ENCODE measurements at places on chromosomes 6 and 20.

DNA sequence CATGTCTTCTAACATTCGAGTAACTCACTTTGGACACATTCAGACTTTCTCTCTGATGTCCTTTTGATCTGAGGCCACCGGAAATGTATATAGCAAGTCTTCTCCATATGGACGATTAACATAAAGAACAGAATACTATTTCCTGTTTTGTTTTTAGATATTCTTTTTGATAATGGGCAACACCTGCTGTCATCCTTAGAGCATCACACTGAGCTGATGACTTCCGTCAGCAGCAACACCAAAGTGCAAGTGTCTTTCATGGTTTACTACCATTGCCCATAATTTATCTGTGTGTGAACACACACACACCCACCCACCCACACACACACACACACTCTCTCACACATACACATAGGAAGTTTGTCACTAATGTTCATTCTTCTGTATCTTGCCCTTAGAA is 112.7 kb upstream of the SIM1 start:
- no peak for DNase-seq

DNA sequence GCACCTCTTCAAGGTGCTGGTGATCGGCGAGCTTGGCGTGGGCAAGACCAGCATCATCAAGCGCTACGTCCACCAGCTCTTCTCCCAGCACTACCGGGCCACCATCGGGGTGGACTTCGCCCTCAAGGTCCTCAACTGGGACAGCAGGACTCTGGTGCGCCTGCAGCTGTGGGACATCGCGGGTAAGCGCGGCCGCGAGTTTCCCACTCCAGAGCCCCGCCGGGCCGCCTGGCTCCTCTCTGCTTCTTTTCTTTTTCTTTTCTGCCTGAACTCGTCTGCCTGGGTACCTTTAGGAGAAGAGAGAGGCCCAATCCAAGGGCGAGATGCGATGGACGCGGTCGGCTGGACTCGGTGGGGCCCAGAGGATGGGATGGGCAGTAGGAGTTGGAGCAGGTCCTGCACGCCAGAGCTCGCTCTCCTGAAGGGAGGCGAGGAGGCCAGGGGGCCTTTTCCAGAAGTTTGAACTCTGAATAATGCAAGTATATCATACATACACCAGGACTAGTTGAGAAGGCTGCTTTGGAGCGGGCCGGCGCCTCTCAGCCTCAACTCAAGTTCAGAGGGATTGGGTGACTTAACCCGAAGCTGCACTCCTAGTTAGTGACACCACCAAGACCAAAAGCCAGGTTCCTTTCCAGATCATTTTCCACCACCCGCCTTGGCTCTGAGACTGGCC is 445 bp downstream of the RAB32 start:
- DNase-seq, result peak; percentile 60

- DNase-seq, result no peak
Measured at GRCh38 chr6:126548300-126548699, 208.4 kb downstream of the CENPW start.

GRCh38 chr6:110674096-110674495 is 141.2 kb downstream of the CDK19 start:
- DNase-seq, result no peak

- DNase-seq, result no peak
Measured at GRCh38 chr20:46626758-46627157, 24.5 kb downstream of the SLC13A3 start.

- DNase-seq, result no peak
Measured at GRCh38 chr6:93886416-93886815, 467.1 kb upstream of the EPHA7 start.

GRCh38 chr6:138377844-138378243 is at the start of gene SMIM28:
TSS of gene SMIM28 (plus strand) at chr6:138377905. CDS start at chr6:138378073, 168 bp downstream.
- DNase-seq, result no peak

DNA sequence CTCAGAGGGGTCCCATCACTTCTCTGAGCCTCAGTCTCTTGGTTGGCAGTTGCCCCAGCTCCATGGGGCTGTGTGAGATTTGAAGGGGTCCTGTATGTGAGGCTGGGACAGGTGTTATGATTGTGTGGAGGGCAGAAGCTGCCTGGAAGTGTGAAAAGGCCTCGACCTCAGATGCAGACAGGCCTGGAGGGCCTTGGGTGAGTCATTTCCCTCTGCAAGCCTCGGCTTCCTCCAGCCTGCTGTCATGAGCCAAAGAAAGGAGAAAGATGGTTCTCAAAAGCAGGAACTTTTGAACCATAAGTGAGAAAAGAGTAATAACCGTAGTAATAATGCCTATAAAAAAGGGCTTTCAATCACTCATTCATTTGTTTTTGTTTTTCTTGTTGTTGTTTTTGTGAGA is 37.5 kb downstream of the SNAI1 start:
- no peak for DNase-seq

DNA sequence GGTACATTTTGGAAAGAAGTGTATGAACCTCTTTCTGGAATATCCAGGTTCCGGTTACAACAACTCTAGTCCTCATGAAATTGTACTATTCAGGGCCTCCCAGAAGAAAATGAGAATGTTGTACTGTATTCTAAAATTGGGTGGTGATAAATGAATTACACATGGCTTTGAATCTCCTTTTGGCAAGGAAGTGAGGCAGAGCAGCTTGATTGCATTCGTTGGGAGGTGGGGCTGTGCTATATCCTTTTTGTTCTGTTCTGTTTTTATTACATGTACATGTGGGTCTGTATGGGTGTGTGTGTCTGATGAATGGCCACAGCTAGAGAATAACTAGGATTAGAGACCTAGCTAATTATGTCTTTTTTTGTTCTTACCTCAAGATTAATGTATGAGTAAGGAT is 37.8 kb upstream of the SNRPB2 start:
- no peak for DNase-seq

DNA sequence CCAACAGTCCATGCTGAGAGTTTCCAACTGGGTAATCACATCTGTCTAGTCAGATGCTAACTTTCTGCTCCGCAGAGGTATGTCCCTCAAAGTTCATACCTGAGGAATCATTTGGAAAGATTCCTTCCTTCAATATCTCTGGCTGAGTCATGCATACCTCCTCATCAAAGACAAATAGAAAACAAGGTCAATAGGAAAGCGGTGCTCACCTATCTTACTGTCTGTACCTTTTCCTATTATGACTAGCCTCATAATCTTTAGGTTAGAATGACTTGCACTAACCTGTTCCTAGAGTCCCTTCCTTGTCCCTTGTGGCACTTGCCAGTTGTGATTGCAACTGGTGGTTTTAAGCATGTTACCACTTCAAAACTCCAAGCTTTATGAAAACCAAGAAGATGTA is 78.2 kb upstream of the PTPRK start:
- no peak for DNase-seq

DNA sequence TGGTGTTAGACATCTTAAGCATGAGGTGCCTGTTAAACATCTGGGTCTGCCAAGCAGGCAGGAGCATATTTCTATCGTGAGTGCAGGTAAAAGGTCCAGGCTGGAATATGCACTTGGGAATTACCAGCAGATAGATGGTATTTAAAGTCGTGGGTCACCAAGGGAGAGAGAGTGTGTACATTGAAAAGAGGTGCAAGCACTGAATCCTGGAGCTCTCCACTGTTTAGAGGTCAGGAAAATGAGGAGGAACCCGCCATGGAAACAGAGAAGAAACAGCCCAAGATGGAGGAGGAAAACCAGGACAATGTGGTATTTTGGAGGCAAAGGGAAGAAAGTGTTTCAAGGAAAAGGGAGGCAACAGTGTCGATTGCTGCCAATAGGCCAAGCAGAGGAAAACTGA is 46.4 kb downstream of the TNFRSF21 start:
- no peak for DNase-seq

DNA sequence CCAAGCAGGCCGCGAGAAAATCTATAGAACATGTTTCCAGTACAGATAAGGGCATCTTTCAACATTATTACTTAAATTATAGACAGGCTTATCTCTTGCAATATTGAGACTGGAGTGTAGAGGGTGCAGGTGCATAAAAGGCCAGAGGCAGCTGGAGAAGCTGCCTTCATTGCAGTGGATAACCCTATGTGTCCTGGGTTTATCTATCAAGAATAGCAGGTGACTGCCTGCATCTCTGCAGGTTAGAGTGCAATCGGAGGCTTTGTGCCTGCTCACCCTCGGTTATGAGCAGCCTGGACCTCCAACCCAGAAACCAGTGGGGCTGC is 28.7 kb upstream of the ECI2 start:
- DNase-seq, result no peak

GRCh38 chr6:130583268-130583667 is 217.5 kb downstream of the TMEM200A start:
- no peak for DNase-seq

- no peak for DNase-seq
Measured at GRCh38 chr6:3664625-3665041, 86.9 kb downstream of the PXDC1 start.

- DNase-seq, result no peak
Measured at GRCh38 chr6:141618180-141618581, 514.5 kb upstream of the GJE1 start.

DNA sequence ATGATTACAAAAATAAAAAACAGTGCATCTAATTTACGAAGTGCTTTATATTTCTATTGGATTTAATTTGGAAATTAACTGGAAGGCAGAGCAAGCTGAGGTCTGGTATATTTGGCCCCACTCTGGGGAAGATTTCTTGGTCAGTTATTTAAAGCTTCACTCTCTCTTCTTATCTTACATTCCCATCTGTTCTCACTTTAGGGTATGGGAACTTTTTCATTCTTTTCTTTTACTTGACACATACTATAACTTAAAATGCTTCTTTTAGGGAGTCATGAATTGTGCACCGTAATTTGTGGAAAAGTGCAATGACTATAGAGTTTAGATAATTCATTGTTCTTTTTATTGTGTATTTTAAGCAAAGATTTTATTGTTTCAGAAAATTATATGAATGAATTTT is 170.4 kb downstream of the BCKDHB start:
- DNase-seq, result no peak

DNA sequence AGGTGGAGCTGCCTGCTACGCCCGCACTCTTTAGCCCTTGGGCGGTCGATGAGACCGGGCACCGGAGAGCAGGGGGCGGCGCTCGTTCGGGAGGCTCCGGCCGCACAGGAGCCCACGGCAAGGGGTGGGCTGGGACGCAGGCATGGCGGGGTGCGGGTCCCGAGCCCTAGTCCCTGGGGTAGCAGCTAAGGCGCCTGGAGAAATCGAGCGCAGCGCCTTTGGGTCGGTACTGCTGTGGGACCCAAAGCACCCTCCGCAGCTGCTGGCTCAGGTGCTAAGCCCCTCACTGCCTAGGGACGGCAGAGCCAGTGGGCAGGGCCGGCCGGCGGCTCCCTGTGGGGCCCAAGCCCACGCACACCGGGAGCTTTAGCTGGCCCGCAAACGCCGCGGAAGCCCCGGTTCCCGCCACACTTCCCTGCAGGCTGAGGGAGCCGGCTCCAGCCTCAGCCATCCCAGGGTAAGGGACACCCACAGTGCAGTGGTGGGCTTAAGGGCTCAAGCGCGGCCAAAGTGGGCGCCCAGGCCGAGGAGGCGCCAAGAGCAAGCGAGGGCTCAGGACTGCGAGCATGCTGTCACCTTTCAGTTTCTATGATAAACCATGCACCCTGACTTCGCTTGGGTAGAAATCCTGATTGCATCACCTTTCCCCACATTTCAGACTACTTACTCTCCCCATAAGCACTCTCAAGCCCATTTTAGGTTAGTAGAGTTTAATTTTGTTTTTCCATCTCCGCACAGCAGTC is 52.0 kb downstream of the MYLIP start:
- DNase-seq, result no peak

- no peak for DNase-seq
Measured at GRCh38 chr6:37954791-37955190, 135.3 kb downstream of the ZFAND3 start.

- DNase-seq, result no peak
Measured at GRCh38 chr6:29491574-29491973, 3.8 kb upstream of the MAS1L start.

GRCh38 chr20:32965581-32966373 is 38.5 kb downstream of the SUN5 start:
- no peak for DNase-seq
